ENCODE measurements at places on chromosomes 5 and 9. TPM values are rescaled to one million over a fixed set of nuclear protein-coding genes. Genes with fewer than 3 reads are reported as not detected.

The SPINK13 gene
- not detected for total RNA-seq

The GDA gene
- under 0.01 TPM for total RNA-seq

The LCN15 gene
- total RNA-seq: not detected

The PKD2L2 gene
- not detected for total RNA-seq

The LEAP2 gene
- 0.43 TPM for total RNA-seq

The URM1 gene
- 41.4 TPM for total RNA-seq

The B4GALT7 gene
- total RNA-seq: 43.1 TPM

The DIMT1 gene
- total RNA-seq: 39.7 TPM

The RASEF gene
- total RNA-seq: 0.44 TPM

All from placental pericyte (primary cell).